Adipocyte (in vitro differentiated cells): ENCODE measurements at places on chromosomes 5 and 9.

DNA sequence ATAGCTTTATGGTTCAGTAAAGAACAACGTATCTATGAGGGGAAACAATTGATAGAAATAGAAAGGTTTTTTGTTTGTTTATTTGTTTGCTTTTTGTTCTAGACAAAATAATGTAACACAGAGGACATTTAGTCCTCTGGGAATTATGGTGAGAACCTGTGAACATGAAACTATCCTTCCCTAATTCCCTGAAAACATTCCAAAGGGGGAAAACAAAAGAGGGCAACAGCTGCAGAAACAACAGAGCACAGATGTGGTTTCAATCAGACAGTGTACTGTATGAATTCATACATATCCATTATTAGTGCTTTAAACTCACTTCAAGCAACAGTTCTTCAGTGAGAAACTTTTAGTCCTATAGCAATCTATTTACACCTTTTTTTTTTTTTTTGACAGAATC is 1489.8 kb upstream of the C9orf72 start:
- no peak for DNase-seq

DNA sequence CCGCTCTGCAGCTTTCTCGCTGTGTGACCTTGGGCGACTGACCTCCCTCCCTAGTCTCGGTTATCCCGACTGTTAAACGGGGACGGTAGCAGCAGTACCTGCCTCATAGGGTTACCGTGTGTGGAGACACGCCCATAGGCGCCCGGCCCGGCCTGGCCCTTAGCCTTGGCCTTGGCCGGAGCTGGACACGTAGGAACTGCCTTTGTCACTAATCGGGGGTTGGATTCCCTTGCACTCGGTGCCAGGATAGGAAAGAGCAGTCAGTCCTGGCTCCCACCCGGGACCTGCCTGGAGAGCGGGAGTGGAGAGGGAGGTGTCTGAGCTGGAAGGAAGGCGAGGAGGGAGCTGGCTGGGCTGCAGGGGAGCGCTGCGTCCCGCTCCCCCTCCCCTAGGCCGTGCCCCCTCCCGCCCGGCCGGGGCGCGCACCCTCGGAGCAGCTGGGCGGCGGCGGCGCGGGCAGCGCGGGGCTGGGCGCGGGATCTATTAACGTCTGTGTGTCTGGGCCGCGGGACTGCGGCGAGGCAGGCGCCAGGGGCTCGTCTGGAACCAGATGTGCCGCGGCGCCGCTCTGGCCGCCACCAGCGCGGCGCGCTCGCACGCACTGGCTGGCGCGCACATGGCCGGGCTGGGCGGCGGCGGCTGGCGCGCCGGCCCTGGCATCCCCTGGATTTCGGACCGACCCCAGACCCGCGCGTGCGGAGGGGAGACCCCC is 31.7 kb downstream of the PRRX2 start:
- DNase-seq, result peak; percentile 95

DNA sequence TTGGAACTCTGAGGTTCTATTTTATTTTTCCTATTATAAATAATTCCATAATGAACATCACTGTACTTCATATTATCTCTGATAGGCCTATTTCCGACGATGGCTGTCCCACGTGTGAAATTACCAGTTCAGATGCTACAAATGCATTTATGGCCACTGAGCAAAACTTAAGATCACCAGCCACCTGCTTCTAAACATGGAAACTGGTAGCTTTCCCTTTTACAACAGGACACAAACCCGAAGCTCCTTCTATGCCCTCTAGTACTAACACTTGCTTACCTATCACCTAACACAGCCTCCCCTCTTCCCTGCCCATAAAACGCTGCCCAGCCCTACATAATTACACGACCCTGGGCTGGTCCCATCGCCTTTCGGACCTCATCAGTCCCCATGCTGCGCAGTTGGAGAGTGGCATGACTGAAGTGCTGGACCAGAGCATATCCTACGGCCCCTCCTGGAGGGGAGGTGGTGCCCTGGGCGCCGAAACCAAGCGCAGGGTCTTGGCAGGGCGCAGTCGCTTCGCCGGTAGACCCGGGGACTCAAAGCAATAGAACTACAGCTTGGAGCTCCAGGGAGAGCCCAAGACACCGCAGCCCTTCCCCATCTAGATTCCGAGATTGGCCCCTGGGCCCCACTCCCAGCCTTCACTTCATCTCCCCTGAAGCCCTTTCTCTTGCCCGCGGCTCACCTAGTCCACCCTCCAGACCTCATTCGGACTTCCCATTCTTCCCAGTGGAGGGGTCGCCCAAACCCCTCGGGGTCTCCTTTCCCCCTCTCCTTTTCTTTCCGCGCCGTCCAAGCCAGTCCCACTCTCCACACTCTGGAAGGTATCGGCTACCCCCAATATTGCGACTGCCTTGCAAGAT is 1.0 kb upstream of the SAP30L start:
- DNase-seq, result peak; percentile 51

DNA sequence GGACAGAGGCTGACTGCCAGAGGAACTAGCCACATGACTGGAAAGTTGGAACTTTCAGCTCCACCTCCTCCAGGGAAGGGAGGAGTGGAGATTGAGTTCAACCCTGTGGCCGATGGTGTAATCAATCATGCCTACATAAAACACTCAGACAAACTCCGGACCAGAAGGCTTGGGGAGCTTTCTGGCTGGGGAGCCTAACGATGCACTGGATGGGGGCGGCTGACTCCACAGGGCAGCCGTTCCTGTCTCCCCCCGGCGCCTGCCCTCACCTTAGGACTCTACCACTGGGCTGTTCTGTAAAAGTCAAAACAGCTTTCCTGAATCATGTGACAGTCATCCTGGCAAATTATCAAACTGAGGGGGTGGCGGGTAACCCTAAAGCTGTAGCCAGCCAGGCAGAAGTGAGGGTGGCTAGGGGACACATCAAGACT is 58.0 kb downstream of the GOLM1 start:
- DNase-seq, result no peak

DNA sequence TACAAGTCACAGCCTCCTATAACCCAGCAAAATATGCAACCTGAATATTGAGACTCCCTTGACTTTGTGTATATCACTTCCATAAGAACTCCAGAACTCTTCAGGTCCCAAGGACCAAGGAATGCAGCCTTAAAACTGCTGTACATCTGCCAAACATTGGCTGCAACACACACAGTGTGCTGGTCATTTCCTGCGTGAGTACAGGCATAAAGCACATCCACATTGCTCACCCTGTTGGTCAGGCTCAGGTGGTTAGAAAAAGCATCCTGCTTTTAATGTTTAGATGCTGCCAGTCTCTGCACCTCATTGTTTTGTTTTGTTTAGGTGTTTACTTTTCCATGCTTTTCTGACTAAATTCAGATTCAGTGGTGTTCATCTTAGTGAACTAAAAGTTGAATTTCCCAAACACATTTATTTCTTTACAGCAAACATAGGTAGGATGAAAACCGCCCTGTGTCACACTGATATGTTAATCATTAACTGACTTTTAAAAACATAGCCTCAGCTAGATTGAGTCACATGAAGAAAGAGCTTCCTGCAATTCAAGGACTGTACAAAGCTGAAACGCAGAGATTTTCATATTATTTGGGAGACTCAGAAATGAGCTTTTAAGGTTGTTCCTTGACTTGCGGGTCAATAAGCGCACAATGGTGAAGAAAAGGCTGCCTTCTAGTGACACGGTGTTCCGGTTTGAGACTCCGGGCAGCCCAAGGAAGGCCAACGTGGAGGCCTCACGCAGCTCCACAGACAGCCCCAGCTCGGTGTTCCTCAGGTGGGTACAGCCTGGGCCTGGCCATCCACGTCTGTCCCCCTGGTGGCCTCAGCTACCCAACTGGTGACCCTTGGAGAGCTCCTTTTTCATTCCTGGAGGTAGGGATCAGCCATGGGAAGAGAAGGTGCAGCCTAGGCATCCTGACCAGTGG is 52.2 kb upstream of the GRAMD2B start:
- no peak for DNase-seq

GRCh38 chr5:71922584-71923106 is 184.6 kb upstream of the MAP1B start:
- DNase-seq, result peak; percentile 46

- no peak for DNase-seq
These were observed 360.0 kb downstream of the OSTF1 start for GRCh38 chr9:75448281-75448680.

GRCh38 chr5:116880150-116880549 is 305.5 kb upstream of the SEMA6A start:
- DNase-seq, result no peak

DNA sequence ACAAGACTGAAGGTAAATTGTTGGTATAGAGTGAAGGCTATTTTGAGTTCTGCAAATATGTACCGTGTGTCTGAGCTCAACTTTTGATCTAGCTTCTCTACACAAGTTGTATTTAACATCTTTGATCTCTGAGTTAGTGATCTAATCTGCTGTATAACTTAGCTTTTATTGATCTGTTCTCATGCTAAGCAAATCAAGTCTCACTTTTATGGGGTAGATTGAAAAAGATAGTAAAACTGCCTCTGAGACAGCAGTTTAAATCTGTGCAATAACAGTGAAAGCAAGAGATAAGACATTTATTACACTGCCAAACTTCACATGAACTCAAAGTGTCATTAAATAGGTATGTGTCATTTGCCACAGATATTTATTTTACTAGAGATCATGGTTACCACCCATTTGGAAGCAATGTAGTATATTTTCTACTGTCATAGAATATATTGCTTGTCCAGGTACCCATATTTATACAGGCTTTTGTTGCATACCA is 477.3 kb downstream of the ISL1 start:
- no peak for DNase-seq

GRCh38 chr5:84249918-84250630 is 134.6 kb downstream of the EDIL3 start:
- peak; percentile 60 for DNase-seq

GRCh38 chr5:141680751-141681201 is 1.3 kb downstream of the ARAP3 start:
- DNase-seq, result peak; percentile 20

GRCh38 chr5:17441351-17441750 is 56.7 kb upstream of the TAF11L2 start:
- peak; percentile 86 for DNase-seq

- DNase-seq, result no peak
These were observed 330.3 kb downstream of the MLLT3 start for GRCh38 chr9:20292002-20292401.

DNA sequence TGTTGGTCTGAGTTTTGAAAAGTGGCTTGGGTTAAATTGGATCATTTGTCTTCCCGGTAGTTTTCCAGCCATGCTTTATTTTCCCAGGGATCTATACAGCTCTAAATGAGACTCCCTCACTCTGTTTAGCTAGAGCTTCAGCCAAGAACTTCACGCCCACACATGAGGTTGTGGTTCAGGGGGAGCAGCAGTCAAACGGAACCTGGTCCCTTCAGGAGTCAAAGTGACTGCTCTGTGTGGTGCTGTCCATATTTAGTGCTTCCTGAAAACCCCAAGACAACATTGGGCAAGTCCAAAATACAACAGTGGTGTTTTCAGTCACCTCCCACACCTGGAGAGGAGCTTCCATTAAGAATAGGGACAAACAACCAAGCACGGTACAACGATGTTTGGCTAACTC is 90.5 kb downstream of the ANKH start:
- DNase-seq, result no peak

- DNase-seq, result peak; percentile 19
These were observed 20.0 kb downstream of the MOCS2 start for GRCh38 chr5:53089481-53089991.

GRCh38 chr5:33343676-33344327 is 97.0 kb upstream of the TARS1 start:
- peak; percentile 91 for DNase-seq

GRCh38 chr9:106072421-106072820 is 378.1 kb downstream of the TMEM38B start:
- DNase-seq, result no peak

- peak; percentile 92 for DNase-seq
These were observed 40.8 kb upstream of the GLRX start for GRCh38 chr5:95863383-95863757.
